ENCODE measurements at places on chromosomes 6 and 20.

DNA sequence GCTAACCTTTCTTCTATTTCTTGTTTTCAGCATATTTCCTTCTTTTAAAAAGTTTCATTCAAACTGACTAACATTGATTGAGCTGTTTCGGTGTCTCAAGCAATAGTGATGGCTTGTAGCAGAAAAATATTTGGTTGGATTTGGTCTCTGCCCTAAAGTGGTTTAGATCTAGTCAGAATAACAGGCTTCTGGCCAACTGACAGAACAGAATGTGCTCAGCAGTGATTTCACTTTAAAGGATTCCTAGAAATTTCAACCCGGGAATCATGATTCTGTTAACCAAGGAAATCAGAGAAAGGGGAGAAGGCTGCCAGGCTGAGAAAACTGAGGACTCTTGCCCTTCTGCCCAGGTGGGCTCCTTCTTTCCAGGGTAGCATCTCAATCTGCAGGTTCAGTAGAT, 16.6 kb upstream of the GSTA1 start:
- no peak for DNase-seq
- H3K4me3 ChIP-seq, result no peak overlapping the region
- no peaks in the 10 kb centered on the region for H3K4me1 ChIP-seq

GRCh38 chr20:57387463-57387862, 3.7 kb upstream of the RBM38 start:
- no peak for DNase-seq
- H3K27me3 ChIP-seq, result no peaks in the 10 kb centered on the region
- H3K4me3 ChIP-seq, result no peak overlapping the region
- H3K27ac ChIP-seq, result no peak overlapping the region

DNA sequence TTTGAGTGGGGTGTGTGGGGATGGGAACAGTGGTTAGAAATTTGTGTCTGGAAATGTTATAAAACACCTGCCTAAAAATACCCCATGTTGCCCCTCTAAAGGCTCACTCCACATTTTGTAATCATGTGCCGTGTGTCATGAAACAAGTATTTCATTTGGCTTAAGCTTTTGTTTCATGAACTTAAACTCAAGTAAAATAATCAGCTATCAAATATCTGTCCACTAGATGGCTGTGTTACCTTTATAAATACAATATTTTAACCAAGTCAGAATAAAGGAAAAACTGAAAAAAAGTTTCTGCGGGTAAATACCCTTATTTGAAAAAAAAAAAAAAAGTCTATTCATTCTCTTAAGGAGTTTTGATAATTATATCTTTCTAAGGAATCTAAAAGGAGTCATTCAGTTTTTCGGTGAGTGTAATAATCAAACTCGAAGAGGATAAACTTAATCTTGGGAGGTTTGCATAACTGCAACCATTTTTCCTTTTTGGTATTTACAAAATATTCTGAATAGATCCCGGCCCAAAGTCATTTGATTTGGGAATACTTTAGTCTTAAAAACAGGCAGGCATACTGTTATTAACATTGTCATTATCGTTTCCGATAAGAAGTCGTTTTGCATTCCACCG, 29.9 kb upstream of the MTRF1L start:
- H3K4me3 ChIP-seq, result no peak overlapping the region
- no peak overlapping the region for H3K27ac ChIP-seq
- no peaks in the 10 kb centered on the region for H3K36me3 ChIP-seq
- no peak for DNase-seq

GRCh38 chr6:145688493-145688905, 46.8 kb downstream of the EPM2A start:
- peaks cover 19% of the 10 kb centered on the region for H3K4me1 ChIP-seq
- no peak for DNase-seq
- no peak overlapping the region for H3K4me3 ChIP-seq
- no peaks in the 10 kb centered on the region for H3K27me3 ChIP-seq
- H3K36me3 ChIP-seq, result peaks cover 13% of the 10 kb centered on the region

DNA sequence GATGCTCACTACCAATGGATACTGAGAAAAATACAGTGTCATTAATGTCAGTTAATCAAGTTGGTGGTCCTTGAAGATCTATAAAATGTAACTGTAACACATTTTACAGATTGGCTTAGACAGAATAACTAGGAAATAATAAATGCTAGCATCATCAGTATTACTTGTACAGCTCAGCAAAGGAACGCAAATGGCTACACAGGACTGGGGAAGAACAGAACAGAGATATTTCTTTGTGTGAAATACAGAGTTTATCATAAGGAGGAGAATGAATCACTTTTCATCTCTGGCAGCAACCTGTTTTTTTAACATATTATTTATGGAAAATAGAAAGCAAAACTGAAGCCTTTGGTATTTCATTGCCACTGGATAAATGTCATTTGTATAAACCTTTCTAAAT, 8.2 kb upstream of the QKI start:
- peak overlapping the region; percentile 94 for H3K27ac ChIP-seq
- H3K4me3 ChIP-seq, result peak overlapping the region; percentile 58
- H3K36me3 ChIP-seq, result no peaks in the 10 kb centered on the region
- no peaks in the 10 kb centered on the region for H3K27me3 ChIP-seq

- H3K27ac ChIP-seq, result no peak overlapping the region
- H3K4me3 ChIP-seq, result no peak overlapping the region
- no peaks in the 10 kb centered on the region for H3K4me1 ChIP-seq
- DNase-seq, result no peak
- H3K36me3 ChIP-seq, result no peaks in the 10 kb centered on the region
- H3K27me3 ChIP-seq, result no peaks in the 10 kb centered on the region
Observed at GRCh38 chr20:36010825-36011224, 42.4 kb downstream of the CNBD2 start.

DNA sequence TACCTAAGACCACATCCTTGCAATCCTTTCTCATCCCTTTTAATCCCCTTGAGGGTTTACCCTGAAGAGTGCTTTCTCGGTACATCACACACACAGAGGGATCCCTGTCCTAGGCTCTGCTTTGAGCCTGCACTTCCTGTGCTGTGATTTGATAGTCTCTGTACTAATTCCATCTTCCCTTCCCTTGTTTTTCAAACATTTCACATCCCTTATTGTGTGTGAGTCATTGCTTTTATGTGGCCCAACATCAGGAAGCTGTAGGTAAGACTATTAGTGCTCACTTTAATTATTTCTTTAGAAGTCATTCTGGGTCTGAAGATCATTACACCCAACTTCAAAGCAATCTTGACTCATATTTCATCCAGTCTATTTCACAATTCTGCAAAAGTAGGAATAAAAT, 57.2 kb upstream of the ANKEF1 start:
- DNase-seq, result no peak
- no peak overlapping the region for H3K27ac ChIP-seq
- no peaks in the 10 kb centered on the region for H3K4me1 ChIP-seq
- no peak overlapping the region for H3K4me3 ChIP-seq
- peaks cover 12% of the 10 kb centered on the region for H3K27me3 ChIP-seq

DNA sequence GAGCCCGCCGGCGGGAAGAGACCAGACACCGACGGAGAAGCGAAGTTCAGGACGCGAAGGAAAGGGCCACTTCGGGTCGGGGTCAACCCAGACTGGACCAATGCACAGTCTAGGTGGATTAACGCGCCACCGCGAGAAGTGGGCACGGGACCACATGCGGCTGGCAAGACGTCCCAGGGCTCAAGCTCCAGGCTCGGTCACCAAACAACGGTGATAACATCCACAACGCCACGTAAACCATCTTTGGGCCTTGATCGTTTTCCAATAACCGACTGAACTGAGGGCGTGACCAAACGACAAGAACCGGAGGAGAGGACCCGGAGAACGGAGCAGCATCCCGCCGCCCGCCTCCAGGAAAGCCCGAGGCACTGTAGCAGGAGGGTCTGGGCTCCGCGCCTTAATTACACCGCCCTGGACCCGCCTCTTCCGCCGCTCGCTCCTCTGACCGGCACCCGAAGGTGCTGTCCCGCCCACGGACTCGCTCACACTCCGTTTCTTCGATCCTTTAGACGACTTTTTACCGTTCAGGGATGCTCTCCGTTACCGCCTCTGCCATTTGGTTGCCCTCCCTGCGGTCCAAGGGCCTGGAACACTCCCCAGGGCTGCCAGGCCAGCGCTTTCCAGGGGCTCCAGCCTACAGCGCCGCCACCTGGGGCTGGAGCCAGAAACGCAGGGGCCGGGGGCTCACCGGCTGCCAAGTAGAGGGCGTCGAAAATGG, 44.1 kb downstream of the DPPA5 start:
- peak overlapping the region; percentile 71 for H3K4me3 ChIP-seq
- peaks cover 15% of the 10 kb centered on the region for H3K4me1 ChIP-seq
- peak; percentile 35 for DNase-seq
- no peak overlapping the region for H3K27ac ChIP-seq

GRCh38 chr6:41182069-41183034, 18.6 kb downstream of the TREML2 start:
- peaks cover 39% of the 10 kb centered on the region for H3K27me3 ChIP-seq
- H3K36me3 ChIP-seq, result no peaks in the 10 kb centered on the region

Data from left ventricle myocardium inferior (tissue), 1 donor.